PC-9 (cell line): ENCODE measurements at places on chromosomes 7 and 10. TPM values are rescaled to one million over a fixed set of nuclear protein-coding genes. Genes with fewer than 3 reads are reported as not detected.

Gene SFTPA2
- not detected in 2 replicates for total RNA-seq

Gene PTF1A
- total RNA-seq, result not detected in 2 replicates

Gene OPN1SW
- total RNA-seq, result not detected in 2 replicates

Gene PIK3CG
- total RNA-seq, result not detected in 2 replicates

Gene ZNF365
- 1.3 and 1.8 TPM in 2 replicates for total RNA-seq

Gene CFAP43
- total RNA-seq, result 6.0 and 7.1 TPM in 2 replicates

Gene CDH23
- 7.8 and 13.3 TPM in 2 replicates for total RNA-seq

Gene LIPJ
- not detected in 2 replicates for total RNA-seq

Gene MACC1
- total RNA-seq, result 48.4 and 50.8 TPM in 2 replicates

Gene UBE2D1
- total RNA-seq, result 16.9 and 24.0 TPM in 2 replicates

Gene ABCC2
- 132 and 174 TPM in 2 replicates for total RNA-seq

Gene HMX3
- total RNA-seq, result not detected in 2 replicates

Gene NODAL
- not detected in 2 replicates for total RNA-seq

Gene OGDHL
- total RNA-seq, result not detected in 2 replicates

Gene TCF7L2
- total RNA-seq, result 9.9 and 14.8 TPM in 2 replicates
